Activated T-cell treated with anti-CD3 and anti-CD28 coated beads for 4 hours (primary cell): ENCODE measurements at places on chromosomes 16 and 17.

- no peak for DNase-seq
Measured at GRCh38 chr16:77539421-77540034, 104.7 kb upstream of the ADAMTS18 start.

GRCh38 chr17:37682007-37682406, 38.8 kb upstream of the DDX52 start:
- no peak for DNase-seq

GRCh38 chr16:19760356-19761060, 42.4 kb downstream of the IQCK start:
- DNase-seq, result no peak

- no peak for DNase-seq
Measured at GRCh38 chr16:80717611-80718010, 86.8 kb downstream of the CDYL2 start.

DNA sequence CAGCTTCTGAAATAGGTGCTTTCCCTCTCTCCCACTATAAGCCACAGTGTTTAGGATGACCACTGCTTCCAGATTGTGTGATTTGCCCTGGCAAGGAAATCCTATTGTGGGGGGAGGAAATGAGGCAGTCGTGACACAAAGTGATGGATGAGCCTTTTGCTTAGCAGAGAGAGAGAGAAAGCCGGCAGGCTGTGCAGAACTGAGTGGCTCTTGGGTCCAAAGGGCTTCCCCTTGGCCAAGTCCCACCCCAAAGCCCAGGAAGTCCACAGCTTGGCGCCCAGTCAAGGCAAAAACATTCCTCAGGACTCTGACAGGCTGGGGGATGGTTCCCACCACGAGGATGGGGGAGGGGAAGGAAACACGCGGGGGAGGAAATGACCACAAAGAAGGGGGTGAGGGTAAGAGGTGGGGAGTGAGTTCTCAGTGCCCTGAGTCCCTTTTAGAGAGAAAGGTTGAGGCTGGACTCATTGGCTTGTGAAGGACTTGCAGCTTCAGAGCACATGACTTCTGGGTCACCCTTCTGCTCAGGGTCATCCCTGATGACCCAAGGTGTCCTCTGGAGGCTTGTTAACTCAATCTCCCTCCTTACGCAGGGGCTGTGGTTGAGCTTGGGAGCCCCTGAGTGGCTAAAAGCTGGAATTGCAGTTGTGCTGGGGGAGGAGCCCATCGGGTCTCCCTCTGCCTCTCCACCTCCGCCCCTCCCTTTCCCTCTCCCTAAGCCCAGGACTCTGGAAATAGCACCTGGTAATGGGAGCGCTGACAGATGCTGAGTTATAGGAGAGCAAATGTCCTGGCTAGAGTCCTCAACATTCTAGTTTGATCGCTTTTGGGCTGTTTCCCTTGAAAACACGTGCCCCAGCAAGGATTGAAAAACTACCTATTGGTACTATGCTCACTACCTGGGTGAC, 10.3 kb upstream of the MSL1 start:
- peak; percentile 61 for DNase-seq

- DNase-seq, result no peak
Measured at GRCh38 chr16:28513484-28514181, 7.0 kb upstream of the IL27 start.

- DNase-seq, result no peak
Measured at GRCh38 chr16:62977876-62978275, 941.6 kb upstream of the CDH8 start.

DNA sequence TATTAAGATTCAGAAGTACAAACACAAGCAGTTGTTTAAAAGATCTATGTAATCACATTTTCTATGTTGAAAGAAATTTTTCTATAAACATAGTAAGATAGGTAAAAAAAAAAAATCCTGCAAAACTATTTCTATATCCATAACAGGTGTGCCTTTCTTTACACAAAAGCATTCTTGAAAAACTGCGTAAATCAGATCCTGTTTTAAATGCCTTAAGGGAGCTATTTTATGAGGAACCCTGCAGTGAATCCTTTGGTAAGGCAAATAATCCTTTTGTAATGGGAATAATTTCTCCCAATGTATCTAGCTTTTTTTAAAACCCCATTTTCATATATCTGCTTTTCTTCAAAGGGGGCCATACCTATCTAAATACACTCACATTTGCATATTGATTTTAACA, 157.3 kb downstream of the AATF start:
- no peak for DNase-seq

- no peak for DNase-seq
Measured at GRCh38 chr16:51404386-51404785, 253.3 kb upstream of the SALL1 start.

DNA sequence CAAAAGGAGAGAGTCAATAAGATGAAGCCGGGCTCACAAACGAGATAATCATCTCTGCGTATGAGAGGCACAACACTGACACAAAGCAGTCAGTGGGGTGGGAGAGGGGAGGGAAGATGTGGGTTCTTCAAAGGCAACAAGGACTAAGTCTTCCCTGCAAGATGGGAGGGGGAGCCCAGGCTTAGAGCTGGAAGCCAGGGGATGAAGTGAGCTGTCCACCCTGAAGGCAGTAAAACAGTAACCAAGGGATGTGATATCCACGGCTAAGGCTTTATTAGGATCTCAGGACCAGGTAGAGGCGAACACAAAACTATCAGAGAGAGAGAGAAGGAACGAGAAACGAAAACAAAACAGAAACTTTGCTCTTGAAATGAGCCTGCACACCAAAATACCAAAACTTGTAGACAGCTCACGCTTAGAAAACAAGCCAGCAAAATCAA, 115.9 kb downstream of the DYNLRB2 start:
- DNase-seq, result no peak

- DNase-seq, result no peak
Measured at GRCh38 chr17:73541111-73541510, 103.1 kb downstream of the SDK2 start.

GRCh38 chr16:78452025-78452555, 352.6 kb downstream of the WWOX start:
- DNase-seq, result no peak

DNA sequence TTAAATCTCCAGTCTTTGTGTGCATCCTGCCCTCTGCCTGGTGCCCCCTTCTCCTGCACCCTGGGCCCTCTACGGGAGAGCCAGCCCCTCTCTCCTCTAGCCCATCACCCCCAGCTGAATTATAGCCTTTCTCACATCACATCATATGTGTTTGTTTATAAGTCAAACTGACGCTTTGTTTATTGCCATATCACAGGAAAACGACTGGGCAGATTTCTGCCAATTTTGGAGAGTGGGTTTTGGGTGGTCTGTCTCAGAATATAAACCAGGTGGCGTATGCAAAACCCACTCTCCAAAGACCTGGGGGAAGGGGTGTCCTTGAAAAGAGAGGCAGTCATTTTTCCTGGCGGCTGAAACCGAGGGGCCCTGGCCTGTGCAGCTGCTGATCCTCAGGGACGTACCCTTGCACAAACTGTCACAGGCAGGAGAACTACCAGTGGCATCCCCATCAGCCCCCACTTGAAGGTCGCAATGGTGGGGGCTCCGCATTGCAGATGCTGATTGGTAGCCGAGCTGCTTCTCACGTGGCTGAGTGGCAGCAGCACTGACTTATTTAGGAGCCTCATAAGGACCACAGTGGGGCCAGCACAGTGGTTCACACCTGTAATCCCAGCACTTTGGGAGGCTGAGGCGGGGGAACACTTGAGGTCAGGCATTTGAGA, 34.8 kb upstream of the CDC42EP4 start:
- DNase-seq, result no peak

GRCh38 chr17:41403404-41404023, 6.1 kb upstream of the KRT31 start:
- DNase-seq, result no peak

DNA sequence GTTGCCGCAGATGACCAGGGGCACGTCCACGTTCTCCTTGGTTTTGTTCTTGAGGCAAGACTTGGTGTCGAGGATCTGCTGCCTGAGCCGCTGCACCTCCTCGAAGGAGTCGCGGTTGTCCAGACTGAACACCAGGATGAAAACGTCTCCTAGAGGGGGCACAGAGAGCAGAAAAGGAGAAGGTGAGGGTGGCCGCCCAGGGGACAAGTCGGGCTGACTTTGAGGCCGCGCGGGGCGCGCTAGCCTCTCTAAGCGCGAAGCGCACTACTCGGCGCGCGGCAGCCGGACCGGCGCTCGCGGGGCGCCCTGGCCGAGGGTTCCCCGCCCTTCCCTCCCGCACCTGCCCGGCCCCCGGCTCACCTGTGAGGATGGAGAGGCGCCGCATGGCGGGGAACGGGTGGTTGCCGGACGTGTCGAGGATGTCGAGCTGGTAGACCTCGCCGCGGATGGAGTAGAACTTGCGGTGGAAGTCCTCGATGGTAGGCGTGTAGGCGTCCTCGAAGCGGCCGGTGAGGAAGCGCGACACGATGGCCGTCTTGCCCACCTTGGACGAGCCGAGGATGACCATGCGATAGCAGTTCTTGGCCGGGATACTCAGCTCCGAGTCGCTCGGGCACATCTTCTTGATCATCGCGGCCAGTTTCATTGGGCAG, 533 bp downstream of the RASD1 start:
- DNase-seq, result no peak

GRCh38 chr16:58644765-58645487, 15.3 kb upstream of the CNOT1 start:
- no peak for DNase-seq

- no peak for DNase-seq
Measured at GRCh38 chr17:76570457-76570856, 15.2 kb downstream of the ST6GALNAC2 start.
